ENCODE measurements at places on chromosomes 3 and 15.
A peak's percentile ranks its signal among the peaks of the same experiment; 100 is the strongest.

GRCh38 chr3:169591983-169592644 lies 71.4 kb downstream of the MECOM start:
- no peak for DNase-seq

DNA sequence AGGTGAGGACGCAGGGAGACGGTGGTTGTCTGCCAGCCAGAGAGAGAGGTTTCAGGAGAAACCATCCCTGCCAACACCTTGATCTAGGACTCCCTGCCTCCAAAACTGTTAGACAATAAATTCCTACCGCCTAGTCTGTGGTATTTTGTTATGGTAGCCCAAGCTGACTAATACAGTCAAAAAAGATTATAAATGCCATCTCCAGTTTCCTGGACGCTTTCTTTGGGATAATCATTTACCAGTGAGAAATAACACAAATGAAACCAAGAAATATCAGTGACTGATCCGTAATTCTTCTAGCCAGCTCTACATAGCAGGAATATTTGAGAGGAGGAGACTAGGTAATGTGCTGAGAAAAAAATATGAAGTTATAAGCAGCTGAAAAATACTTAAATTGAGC lies 707.8 kb upstream of the LMCD1 start:
- no peak for DNase-seq

- DNase-seq = peak; percentile 45
These were observed 394.1 kb upstream of the TBL1XR1 start for GRCh38 chr3:177591379-177591778.

- no peak for DNase-seq
These were observed 24.7 kb upstream of the TM2D3 start for GRCh38 chr15:101676921-101677329.

- DNase-seq = peak; percentile 68
These were observed 28.9 kb upstream of the KLHL6 start for GRCh38 chr3:183584246-183584913.

DNA sequence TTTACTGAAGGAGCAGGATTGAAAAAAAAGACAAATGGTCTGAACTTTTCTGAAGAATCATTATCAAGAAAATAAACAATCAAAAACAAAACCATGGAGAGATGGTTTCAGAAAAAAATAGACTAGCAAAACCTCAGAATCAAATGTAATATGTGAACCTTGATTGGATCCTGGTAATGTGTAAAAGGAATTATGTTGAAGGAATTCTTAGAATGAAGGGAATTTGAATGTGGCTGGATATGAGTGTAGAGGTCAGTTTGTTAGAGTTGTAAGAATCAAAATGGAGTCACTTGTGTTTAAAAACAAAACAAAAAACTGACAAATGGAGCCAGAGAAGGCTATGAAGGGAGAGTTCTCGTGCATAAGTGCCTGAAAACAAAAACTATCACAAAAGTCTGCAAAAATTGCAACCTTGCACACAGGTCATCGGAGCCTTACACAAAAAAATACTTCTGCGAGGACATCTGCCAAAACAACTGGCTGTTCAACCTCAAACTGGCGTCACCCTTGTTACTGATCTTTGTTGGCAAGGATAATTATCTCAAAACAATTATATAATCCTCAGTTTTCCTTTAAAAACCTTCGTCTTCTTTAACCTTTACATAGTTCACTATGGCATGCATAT lies 19.1 kb upstream of the ATP13A3 start:
- DNase-seq = no peak

DNA sequence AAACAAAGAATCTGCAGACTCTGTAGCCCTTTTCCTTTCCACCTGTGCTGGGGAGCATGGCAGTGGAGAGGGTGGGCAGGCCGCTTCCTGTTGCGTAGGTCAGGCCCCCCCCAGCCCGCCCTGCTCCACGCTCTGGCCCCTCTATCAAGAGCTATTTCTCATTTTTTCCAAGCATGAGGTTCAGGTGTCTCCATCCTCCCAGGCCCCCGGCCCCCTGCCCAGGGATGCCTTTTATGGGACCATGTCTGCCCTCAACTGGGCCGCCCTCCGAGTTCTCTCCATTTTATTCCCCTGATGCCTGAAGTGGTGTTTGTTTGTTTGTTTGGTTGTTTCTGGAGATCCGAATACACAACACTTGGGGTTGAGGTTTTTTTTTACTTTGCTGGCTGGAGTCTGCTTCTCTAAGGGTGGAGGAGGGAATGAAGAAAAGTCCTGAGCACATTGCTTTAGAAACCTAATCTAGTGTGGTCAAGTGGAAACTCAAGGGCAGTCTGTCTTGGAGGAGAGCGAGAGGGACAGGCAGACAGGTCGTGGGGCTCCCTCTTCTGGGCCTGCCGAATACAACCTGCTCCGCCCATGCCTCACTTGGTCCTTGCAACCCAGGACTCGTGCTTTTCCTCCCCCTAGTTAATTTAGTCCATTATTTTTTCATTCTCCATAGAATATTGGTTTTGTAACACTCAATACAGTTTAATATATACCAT lies 176.5 kb upstream of the LYSMD4 start:
- no peak for DNase-seq

- DNase-seq = no peak
These were observed 415.8 kb upstream of the GOLIM4 start for GRCh38 chr3:168511428-168512014.

GRCh38 chr15:49082960-49083359 lies 36.7 kb upstream of the SECISBP2L start:
- no peak for DNase-seq

GRCh38 chr3:79329154-79329553 lies 438.6 kb downstream of the ROBO1 start:
- no peak for DNase-seq

GRCh38 chr15:70538278-70538677 lies 225.1 kb downstream of the UACA start:
- no peak for DNase-seq

DNA sequence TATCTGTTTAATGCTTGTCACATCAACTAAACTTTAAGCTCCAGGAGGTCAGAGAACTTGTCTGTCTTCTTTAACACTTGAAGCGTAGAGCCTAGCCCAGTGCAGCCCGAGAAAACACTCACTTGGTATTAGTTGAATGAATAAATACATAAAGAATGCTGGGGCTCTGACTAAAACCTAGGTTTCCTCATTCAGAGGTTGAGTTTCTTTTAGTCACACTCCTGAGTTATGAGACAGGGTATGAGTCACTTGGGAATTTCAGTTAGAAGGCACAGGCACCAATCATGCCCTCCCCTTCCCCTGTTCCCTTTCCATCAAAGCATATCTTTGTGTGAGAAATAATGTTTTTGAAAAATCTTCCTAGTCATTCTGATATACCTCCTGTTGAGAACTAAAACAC lies 589.8 kb upstream of the DPPA4 start:
- no peak for DNase-seq

- peak; percentile 74 for DNase-seq
These were observed 36.8 kb downstream of the MUC4 start for GRCh38 chr3:195774917-195775316.

DNA sequence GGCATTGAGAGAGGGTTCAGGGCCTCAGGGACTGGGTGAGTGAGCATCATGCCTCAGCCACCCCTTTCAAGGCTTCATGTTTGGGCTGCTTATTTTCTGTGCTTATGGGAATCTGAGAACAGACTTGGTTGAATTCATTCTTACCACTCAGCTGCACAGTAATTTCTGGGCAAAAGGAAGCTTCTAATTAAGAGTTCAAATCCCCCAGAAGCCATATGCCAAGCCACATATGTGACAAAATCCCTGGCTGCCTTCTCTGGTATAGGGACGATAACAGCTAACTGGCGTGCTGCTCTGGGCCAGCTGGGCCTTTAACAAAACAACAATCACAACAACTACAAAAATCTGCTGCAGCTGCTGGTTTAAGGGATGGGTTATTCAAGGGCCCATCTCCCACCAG lies 181.0 kb upstream of the ANKRD28 start:
- no peak for DNase-seq

DNA sequence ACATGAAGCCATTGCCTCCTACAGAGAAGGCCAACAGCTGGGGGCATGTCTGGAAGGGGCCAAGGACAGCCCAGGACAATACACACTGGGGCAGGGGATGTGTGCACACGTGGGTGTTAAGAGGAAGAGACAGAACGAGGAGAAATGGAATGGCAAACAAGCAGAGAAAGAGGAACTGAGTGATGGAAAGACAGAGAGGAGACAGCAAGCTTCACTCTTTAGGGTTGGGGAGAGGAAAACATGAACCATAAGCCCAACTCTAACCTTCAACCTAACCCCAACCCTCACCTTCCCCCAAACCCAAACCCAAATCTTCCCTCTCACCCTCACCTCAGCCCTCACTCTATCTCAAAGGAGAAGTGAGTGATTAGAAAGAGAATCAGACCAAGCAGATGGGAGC lies 11.9 kb upstream of the PARL start:
- DNase-seq = no peak

Measured in femur (tissue), 1 donor.